Fibroblast of lung (primary cell): ENCODE measurements at places on chromosomes 2 and 18. TPM values are rescaled to one million over a fixed set of nuclear protein-coding genes. Genes with fewer than 3 reads are reported as not detected.

Gene MDH1B
- total RNA-seq = 0.99 and 1.8 TPM in 2 replicates

Gene NEU4
- total RNA-seq = under 0.01 TPM in 1 of 2 replicates, not detected in the other

Gene LYPD1
- 0.17 and 0.26 TPM in 2 replicates for total RNA-seq

Gene CASP10
- 4.9 and 8.1 TPM in 2 replicates for total RNA-seq

Gene RUFY4
- total RNA-seq = not detected in 2 replicates

Gene SNTG2
- not detected in 2 replicates for total RNA-seq

Gene EGR4
- total RNA-seq = under 0.01 TPM in 1 of 2 replicates, not detected in the other

Gene FTCDNL1
- total RNA-seq = 2.3 and 3.6 TPM in 2 replicates

Gene THSD7B
- total RNA-seq = under 0.01 TPM in 2 replicates

Gene CELF4
- 0.17 TPM in 1 of 2 replicates, not detected in the other for total RNA-seq

Gene TTC27
- 15.7 and 18.2 TPM in 2 replicates for total RNA-seq

Gene LRRTM1
- not detected in 2 replicates for total RNA-seq

Gene RGPD3
- total RNA-seq = 0.17 and 0.26 TPM in 2 replicates

Gene DTNA
- 28.2 and 38.8 TPM in 2 replicates for total RNA-seq

Gene SERPINB2
- 3.9 and 12.1 TPM in 2 replicates for total RNA-seq

Gene STEAP3
- 9.8 and 13.7 TPM in 2 replicates for total RNA-seq

Gene WDR7
- total RNA-seq = 19.0 and 27.2 TPM in 2 replicates

Gene UGT1A9
- total RNA-seq = not detected in 2 replicates
